ENCODE measurements at places on chromosomes 13 and 19. TPM values are rescaled to one million over a fixed set of nuclear protein-coding genes. Genes with fewer than 3 reads are reported as not detected.

STAP2 gene
- 10.7 TPM for total RNA-seq

ZNF530 gene
- 4.0 TPM for total RNA-seq

CEACAM3 gene
- not detected for total RNA-seq

FFAR1 gene
- total RNA-seq: not detected

ZNF813 gene
- total RNA-seq: 4.5 TPM

C19orf85 gene
- total RNA-seq: not detected

TMEM272 gene
- total RNA-seq: 0.42 TPM

CD70 gene
- 3.7 TPM for total RNA-seq

NUMBL gene
- 9.2 TPM for total RNA-seq

PSG7 gene
- not detected for total RNA-seq

KLK12 gene
- total RNA-seq: not detected

EPSTI1 gene
- 19.8 TPM for total RNA-seq

MAST1 gene
- total RNA-seq: 1.2 TPM

UNC13A gene
- total RNA-seq: not detected

RDH8 gene
- not detected for total RNA-seq

TNFSF9 gene
- total RNA-seq: 1.5 TPM

CYP2S1 gene
- 1.9 TPM for total RNA-seq

ARHGAP33 gene
- 49.5 TPM for total RNA-seq

ZIC5 gene
- total RNA-seq: not detected

FXYD1 gene
- 3.3 TPM for total RNA-seq

PGLYRP1 gene
- total RNA-seq: not detected

Measured in activated naive CD4-positive, alpha-beta T cell treated with anti-CD3 and anti-CD28 coated beads for 36 hours (primary cell).